Panc1 (cell line): ENCODE measurements at places on chromosomes 3 and 15.

DNA sequence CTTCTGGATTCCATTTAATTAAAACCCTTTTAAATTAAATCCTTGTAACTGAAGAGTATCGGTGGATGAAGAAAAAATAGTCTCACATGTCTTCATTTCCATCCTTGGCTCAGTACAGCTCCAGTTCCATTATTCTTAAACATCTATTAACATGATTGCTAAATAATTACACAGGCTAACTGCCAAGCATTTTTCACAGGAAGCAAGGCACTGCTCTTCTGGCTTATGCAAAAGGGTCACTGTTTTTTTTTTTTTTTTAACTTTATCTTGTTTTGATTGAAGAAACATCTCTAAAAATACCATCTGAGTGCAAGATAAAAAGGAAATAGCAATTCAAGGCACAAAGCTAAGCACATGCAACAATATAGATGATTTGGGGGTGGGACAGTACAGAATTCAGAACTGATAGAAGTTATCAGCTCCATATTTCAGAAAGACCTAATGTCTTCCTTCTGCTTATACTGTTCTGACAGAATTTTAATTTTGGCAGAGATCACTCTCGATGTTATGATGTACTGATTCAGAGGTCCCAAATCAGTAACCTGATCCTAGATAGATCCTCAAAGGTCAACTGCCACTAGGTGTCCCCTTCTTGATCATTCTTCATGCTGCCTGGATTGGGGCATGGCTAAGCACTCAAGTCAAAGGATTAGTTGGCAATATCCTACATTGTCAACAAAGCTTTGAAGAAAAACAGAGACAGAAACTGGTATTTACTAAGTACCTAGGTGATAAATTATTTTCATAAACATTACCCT is 57.8 kb upstream of the ACTC1 start:
- no peak for DNase-seq

- no peak for DNase-seq
These were observed 213.5 kb upstream of the PRICKLE2 start for GRCh38 chr3:64438812-64439211.

DNA sequence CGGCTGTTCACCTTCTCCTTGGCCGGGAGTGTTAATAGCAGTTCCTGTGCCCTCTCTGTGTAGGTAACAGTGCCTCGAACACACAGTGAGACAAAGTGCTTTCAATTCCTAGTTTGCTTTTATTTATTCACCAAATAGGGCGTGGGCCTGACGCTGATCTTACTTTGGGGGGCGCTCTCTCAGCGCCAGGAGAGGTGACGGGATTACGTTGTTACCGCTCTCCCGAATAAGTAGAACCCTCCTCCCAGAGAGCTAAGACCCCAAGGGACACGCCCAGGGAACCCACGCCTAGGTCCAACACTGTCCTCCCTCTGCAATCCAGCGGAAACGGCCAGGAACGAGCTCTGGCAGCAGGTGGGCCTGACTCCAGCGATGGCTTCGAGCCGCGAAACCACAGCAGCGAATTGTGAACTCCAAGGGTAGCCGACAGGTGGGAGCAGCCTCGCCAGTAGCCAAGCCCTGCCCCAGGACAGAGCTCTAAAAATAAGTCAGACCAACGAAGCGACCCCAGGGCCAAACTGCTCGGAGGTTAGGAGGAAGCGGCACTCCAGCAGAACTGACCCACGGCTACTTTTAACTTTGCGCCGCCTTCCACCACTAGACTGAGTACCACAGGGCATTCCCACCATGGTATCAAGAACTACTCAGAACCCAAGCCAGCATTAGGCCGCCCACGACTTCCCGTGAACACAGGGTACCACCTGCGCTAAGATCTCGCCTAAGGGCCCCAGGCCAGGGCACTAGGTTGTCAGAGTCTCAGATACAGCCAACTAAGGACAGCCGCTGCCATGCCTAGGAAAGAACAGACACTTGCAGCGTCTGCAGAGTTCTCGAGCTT is 1.6 kb upstream of the SIN3A start:
- no peak for DNase-seq

DNA sequence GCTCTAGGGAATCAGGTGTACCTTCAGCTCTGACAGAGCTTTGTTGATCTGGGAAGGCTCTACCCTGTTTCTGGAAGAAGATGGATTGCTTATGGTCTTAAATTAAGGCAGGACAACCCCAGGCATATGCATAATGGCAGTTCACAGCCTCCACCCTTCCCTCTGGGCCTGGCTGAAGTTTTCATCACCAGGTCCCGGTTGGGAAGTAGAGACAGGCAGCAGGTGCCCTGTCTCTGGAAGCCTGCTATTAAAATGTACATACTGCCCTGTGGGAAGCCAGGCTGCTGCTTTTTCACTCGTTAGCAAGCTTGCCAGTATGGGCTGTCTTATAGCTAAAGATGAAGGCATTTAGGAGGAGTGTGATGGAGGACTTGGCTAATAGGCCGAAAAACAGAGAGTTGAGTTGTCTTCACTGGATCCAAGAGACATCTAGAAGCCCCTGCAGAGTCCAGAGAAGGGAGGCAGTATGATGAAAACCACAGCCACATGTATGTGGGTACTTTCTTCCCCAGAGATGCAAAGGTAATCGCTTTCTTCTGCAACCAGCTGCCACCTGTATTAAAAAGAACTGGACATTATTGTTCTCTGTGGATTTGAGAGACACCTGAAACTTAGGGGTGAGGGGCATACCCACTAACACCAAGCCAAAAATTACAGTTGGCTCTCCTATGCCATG is 34.4 kb downstream of the ABHD2 start:
- DNase-seq: no peak

GRCh38 chr3:5039585-5039984 is 60.3 kb downstream of the BHLHE40 start:
- no peak for DNase-seq

- DNase-seq: no peak
These were observed 25.8 kb upstream of the POLG start for GRCh38 chr15:89360294-89360971.
